ENCODE measurements at places on chromosomes 12 and 14.

GRCh38 chr12:49529414-49529813 is 9.4 kb upstream of the KCNH3 start:
- no peak for DNase-seq

DNA sequence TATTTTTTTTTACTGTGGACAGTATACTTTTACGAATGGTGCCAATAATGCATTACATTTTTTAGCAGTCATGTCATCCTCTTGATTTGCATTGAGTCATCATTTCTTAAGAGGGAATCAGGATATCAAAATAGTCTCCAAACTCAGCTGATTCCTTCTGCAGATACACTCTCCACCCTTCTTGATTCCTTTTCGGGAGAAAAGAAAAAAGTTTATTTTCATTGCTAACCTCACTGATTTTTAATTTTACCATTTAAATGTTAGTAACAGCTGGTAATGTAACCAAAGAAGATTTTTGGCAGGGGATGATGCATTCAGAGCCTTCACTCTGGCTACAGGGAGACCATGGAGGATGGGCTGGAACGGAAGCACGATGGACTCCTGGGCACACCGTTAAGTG is 47.5 kb downstream of the MRPL42 start:
- no peak for DNase-seq

GRCh38 chr12:82789674-82790073 is 103.0 kb downstream of the TMTC2 start:
- no peak for DNase-seq

DNA sequence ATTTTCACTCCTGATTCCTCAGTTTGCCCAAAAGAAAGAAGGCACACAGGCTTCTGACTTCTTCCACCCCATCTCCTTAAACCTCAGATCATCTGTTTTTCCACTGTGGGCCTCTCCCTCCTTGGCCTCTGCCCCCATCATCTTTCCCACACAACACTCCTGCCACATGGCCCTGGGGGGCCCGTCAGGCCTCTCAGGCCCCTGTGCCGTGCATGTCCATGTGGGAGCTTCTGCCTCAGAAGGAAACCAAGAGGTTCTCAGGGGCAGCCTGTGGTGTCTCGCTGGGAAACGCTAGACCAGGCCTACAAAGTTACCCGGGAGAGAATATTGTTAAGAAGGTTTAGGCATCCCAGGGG is 8.0 kb downstream of the KLHL33 start:
- DNase-seq = no peak

DNA sequence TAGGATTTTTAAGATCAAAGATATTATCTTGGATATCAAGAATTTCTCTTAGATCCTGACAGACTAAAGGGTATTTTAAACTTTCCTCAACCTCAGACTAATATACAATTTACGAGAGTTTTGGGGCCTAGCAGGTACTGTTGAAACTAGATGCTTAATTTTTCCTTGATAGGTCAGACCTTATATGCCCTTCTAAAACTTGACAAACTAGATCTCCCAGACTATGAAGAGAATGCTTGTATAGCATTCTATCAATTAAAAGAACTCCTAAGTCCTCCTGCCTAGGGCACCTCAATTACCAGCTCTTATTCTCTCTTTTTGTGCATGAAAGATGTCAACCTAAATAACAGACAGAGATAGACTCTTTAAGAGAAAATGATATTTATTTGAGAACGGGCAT is 60.4 kb upstream of the TRIM9 start:
- no peak for DNase-seq

GRCh38 chr12:90653040-90653439 is 301.9 kb downstream of the CCER1 start:
- no peak for DNase-seq

- DNase-seq = no peak
Measured at GRCh38 chr12:1418144-1418543, 176.2 kb downstream of the FBXL14 start.

- DNase-seq = no peak
Measured at GRCh38 chr14:87264272-87264785, 728.7 kb downstream of the GALC start.

- no peak for DNase-seq
Measured at GRCh38 chr12:131332224-131332623, 378.5 kb downstream of the ADGRD1 start.

DNA sequence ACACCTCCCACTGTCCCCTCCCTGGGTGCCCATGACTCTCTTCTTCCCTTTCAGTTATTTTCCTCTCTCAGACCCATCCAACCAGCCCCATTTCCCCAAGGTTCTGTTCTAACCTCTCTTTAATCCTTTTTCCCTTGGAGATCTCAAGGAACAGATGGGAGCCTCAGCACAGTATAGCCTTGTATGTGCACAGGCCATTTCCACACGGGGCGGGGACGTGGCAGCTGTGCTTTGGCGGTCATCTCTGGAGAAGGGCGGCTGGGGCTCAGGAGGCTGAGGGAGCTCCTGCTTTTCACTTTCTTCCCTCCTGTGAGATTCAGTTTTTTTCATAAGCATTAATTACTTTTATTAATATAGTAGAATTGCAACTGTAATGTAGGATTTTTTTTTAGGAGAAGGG is 212.2 kb downstream of the ZFP36L1 start:
- no peak for DNase-seq

- no peak for DNase-seq
Measured at GRCh38 chr12:107844312-107844921, 69.9 kb downstream of the ASCL4 start.

DNA sequence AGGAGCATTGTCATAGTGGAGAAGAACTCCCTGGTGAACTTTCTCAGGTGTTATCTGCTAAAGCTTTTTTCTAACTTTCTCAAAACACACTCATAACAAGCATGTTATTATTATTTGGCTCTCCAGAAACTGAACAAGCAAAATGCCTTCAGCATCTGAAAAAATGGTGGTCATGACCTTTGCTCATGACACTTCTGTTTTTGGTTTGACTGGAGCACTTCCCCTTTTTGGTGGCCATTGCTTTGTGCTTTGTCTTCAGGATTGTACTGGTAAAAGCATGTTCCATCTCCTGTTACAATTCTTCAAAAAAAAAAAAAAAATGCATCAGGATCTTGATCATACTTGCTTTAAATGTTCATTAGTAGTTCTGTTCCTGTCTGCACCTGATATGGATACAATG is 1241.6 kb upstream of the USP15 start:
- DNase-seq = no peak

DNA sequence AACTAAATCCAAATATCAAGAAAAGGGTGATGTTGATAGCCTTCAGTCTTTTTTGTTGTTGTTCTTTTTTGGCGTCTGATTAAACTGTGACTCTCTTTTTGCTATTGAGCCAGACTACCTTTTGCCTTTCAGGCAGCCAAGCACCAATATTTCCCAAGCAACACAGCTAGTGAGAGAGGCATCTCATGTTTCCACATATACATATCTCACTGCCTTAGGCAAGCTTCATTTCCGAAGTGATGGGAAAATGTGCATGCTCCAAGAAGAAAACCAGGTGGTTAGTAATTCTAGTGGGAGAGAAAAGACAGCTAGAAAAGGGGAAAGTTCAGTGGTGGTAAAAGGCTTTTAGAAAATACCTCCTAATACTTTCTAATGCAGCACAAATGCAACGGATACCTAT is 277.7 kb downstream of the TMTC2 start:
- no peak for DNase-seq

GRCh38 chr14:100346306-100347091 is 23.4 kb downstream of the SLC25A47 start:
- DNase-seq = no peak

- no peak for DNase-seq
Measured at GRCh38 chr14:98647754-98648153, 624.2 kb downstream of the BCL11B start.

DNA sequence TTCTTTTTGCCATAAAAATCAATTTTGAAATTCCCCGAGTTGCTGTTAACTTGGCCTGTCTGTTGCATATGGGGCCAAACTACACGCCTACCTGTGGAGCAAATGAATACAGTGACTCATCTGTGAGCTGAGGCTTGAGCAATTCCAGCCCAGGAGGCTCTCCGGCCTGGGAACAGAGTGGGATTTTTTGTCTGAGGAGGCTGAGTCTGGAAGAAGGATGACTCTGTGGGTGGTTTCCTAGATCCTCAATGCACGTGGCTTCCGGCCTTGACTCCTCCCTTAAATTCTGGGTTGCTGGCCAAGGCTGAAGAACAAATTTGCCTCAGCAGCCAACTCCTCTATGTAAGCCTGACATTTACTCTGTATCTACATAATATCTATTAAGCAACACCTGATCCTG is 124.1 kb downstream of the SSPN start:
- DNase-seq = no peak

- DNase-seq = no peak
Measured at GRCh38 chr12:99529966-99530365, 117.6 kb upstream of the GARIN6 start.

DNA sequence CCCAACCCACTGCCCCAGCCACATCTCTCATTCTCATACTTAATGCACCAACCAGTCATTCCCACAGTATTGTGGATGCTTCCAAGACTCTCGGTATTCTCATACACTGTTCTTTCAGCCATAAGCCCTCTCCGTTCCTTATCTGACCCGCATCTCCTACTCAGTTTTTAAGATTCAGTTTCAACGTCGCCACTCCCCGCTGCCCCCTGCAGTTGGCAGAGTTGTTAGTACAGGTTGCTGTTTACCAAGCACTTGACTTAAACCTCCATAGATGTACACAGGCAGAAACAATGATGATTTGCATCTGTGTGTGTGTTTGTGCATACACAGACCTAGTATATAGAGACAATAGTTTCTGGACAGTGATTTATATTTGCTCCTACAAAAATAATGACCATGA is 40.2 kb downstream of the PAH start:
- DNase-seq = no peak

DNA sequence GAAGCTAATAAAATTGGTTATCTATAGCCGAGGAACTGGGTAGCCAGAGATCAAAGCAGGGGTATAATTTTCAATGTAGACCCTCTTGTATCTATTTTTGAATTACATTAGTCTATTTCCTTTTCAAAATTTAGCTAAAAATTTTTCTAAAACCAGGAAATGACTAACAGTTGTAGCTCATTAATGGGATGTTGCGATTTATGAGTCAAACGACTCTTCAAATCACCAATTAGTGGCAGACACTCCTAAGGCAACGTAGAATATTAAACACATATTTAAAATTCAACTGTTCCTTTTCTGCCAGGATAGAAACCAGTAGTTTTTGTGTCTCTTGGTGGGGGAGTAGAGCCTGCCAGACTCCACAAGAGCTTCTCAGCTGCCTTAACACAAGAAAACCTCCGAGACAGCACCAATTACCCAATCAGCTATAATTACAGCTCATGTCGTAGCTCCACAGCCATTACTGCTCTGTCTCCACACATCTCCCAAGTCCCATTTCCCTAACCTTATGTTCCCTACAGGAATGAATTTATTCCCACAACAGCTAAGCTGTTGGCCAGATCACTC is 26.9 kb downstream of the GCN1 start:
- no peak for DNase-seq
